ENCODE measurements at places on chromosomes 11 and 22.

DNA sequence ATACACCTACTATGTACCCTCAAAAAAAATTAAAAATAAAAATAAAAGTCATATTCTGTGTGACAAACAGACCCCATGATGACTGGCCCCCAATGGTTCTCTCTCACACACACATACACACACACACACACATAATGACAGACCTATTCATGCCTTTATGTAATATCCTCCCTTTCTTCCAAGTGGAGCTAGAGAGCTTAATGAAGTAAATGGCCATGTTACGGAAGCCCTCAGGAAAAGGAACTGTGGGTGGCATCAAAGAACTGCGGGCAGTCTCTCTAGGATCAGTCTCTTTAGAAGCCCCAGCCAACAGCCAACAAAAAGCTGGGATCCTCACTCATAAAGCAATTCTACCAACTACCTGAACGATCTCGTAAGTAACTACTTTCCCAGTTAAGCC, 125.5 kb downstream of the SIK3 start:
- DNase-seq, result no peak

GRCh38 chr22:34946339-34946985, 119.5 kb upstream of the ISX start:
- no peak for DNase-seq

GRCh38 chr11:46006418-46007070, 84.1 kb downstream of the LARGE2 start:
- DNase-seq, result no peak

- no peak for DNase-seq
These were observed 87.3 kb downstream of the CCDC73 start for GRCh38 chr11:32706985-32707741.

GRCh38 chr11:44267750-44268613, 42.0 kb downstream of the ALX4 start:
- DNase-seq, result no peak

DNA sequence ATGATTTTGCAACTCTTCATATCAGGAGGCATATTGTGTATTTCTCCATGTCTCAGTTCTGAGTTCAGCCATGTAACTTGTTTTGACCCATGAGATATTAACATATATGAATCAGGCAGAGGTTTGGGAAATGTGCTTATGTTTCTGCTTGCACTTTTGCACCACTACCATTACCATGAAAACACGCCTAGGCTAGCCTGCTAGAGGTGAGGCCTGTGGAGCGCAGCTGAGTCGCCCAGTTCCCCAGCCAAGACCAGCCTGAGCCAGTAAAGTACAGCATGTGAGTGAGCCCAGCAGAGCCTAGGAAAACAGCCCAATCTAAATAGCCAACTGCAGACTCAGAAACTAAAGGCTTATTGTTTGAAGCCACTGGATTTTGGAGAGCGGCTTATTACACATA, 18.4 kb upstream of the MYOD1 start:
- no peak for DNase-seq

DNA sequence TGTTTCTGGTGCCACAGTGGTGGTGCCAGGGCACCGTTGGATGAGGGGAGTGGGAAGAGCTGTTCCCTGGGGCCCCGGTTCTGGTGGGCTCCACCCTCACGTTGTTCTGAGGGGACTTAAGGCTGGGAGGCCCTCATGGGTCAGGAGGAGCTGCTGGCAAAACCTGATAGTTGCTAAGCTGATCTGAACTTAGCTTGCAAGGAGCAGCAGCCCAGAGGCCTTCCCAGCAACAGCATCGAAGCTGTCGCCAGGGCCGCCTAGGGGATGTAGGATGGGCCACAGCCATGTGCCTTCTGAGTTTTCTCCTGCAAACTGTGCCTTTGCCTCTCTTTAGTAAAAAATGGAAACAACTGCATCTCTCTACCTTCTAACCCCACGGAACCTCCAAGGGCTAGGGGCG, 240.2 kb downstream of the TBC1D22A start:
- no peak for DNase-seq

DNA sequence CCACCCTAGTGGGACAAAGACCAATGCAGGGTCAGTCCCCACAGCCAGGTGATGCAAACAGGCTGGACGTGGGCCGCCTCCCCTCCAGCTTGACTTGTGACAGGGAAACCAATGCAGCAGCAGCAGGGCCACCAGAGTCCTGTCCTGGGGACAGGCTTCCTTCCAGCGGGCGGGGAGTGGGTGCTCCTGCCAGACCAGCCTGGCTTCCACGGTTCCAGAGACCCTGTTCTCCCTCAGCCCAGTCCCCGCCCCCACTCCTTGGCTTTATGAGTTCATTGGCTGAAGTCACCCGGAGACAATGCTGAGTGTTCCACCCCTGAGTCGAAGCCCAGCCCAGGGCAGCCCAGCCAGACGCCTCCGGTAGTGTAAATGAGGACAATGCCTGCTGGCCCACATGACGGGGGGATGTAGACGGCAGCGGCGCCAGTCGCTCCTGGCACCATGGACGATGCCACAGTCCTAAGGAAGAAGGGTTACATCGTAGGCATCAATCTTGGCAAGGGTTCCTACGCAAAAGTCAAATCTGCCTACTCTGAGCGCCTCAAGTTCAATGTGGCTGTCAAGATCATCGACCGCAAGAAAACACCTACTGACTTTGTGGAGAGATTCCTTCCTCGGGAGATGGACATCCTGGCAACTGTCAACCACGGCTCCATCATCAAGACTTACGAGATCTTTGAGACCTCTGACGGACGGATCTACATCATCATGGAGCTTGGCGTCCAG, at the start of gene TSSK2:
Gene TSSK2, plus strand, starts transcription at position 350 of the 726 bp plus-strand sequence. Its CDS starts 92 bp downstream, at position 442.
- no peak for DNase-seq

DNA sequence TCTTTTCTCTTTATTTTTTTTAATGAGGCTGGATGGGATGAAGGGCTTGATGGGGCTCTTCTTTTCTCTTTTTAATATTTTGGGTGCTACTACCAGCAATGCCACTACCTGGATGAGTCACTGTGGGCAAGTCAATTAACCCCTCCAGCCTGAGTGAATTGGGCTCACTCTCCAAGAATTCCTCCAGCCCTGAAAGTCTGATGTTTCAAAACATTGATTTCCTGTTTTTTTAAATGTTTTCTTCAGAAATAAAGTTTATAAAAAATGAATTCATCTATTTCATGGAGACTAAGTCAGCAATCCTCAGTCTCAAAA, 812 bp upstream of the OR5A2 start:
- no peak for DNase-seq

DNA sequence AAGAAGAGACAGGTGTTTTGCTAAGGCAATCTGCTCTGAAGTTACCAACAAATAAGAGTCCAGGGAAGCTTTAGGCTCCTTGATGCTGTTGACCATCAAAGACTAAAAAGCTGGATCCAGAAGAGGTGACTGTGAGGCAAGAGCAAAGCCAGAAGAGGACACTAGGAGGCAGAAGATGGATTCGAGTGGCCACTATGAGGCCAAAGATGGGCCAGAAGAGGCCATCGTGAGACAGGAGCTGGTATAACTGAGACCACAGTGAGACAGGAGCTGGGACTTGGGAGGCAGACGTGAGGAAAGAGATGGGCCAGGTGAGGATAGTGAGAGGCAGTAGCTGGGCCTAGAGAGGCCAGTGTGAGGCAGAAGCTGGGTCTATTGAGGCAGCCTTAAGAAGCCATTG, 37.7 kb downstream of the OR4C45 start:
- DNase-seq, result no peak

DNA sequence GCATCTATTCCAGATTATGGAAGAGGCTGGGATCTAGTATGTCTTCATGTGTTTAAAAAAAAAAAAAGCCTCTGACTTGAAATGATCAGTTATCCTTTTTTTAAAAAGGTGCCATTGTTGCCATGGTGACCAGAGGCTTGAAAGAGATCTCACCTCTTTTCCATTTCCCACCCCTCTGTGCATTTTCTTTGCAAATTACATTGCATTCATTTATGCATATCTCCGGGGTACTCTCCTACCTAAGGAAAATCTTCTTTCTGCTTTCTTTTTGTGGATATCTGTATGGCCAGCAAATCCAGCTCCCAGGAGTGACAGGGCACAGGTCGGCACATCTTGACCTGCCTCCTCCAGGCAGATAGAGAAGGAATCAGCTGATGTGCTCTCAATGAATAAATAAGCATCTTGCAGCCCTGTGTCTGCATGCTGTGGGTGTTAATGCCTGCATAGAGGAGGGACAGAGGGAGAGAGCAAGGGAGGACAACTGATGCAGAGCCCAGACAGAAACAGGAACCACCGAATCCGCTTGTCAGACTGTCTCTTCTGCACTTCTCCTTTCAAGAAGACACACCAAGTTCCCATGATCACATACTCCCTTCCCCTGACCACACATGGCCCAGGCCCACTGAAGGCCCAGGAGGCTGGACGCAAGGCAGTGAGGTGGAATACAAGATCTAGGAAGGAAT, 50.9 kb downstream of the CWC15 start:
- no peak for DNase-seq

DNA sequence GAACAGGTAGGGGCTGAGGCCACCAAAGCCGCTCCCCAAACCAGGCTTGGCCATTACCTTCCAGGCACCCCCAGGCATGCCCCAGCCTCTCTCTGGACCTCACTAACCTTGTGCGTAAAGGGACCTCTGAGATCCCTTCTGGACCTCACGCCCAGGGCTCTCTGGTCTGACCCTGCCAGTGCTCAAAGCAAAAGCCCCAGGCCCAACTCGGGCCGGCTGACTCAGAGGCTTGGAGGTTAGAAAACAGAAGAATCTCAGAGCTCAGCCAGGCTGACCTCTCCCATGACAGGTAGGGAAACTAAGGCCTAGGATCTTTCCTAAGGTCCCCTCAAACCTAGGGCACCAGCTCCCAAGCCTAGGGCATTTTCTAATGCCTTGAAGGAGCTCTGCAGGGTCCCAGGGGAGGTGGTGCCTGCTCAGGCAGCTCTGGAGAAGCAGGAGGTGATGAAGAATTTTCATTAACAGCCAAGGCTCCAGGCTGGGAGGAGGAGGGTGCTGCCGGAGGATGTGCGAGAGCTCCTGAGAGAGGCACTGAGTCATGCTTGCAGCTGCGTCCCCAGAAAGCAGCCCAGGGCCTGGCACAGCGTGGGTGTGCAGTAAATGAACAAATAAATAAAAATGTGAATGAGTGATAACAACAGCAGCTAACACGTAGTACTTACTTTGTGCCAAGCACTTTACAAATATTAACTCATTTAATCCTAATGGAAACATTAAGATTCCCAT, 25.6 kb downstream of the ARRB1 start:
- DNase-seq, result peak; percentile 76

GRCh38 chr11:114880442-114880841, 202.1 kb downstream of the NXPE2 start:
- no peak for DNase-seq

DNA sequence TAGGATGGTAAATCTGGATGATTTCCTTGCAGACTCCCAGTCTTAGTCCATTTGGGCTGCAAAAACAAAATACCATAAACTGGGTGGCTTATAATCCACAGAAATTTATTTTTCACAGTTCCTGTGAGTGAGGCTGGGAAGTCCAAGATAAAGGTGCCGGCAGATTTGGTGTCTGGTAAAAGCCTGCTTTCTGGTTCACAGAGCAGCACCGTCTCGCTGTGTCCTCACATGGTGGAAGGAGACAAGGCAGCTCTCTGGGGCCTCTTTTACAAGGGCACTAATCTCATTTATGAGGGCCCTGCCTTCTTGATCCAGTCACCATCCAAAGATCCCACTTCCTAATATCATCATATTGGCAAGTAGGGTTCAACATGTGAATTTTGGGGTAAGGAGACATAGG, 8.9 kb downstream of the USP47 start:
- DNase-seq, result no peak

- DNase-seq, result no peak
These were observed 725.5 kb downstream of the METTL15 start for GRCh38 chr11:28833670-28834069.

DNA sequence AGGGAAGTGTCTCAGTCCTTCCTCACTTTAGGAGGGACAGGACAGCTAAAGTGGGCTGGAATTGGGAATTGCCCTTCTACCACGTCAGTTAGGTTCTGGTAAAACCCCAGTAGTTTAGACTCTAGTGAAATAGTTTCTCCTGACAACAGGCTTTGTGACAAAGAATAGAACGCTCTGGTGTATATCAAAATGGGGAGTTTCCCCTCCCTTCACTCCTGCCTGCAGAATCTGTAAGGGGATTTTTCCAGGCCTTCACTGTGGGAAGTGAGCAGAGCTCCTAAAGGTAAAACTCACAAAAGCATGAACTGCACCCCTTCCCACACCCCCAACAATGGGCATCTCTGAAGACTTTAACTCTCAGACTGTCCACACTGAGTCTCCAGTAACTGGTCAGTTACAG, 460.9 kb upstream of the LRRC4C start:
- no peak for DNase-seq

- no peak for DNase-seq
These were observed 187.4 kb downstream of the MYO18B start for GRCh38 chr22:25929321-25929878.

DNA sequence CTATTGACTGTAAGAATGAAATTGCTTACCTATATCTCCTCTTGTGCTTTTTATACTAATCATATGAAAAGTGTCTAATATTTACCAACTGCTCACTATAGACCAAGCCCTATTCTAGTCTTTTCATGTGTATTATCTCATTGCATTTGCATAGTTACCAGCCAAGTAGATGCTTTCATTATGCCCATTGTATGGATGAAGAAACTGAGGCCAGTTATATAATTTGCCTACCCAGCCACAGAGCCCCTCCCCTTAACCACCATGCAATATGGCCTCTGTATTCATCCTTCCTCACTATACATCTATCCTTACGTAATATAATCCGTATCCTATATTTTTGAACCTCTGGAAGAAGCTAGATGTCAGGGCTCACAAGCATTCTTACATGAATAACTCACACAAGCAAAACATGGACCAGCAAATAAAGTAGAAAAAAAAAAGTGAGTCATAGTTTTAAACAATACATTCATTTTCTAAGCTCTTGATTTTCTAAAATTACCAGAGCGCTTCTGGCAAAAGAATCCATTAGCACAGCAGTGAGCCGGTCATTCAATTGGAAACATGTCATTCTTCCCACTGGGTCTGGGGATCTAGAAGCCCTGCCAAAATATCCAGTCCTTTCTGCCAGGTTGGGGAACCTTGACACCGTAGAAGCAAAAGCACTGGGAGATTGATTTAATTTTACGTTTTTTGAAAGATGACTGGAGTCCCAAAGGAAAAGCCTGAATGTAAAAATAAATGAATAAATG, 80.0 kb downstream of the C11orf91 start:
- DNase-seq, result no peak

DNA sequence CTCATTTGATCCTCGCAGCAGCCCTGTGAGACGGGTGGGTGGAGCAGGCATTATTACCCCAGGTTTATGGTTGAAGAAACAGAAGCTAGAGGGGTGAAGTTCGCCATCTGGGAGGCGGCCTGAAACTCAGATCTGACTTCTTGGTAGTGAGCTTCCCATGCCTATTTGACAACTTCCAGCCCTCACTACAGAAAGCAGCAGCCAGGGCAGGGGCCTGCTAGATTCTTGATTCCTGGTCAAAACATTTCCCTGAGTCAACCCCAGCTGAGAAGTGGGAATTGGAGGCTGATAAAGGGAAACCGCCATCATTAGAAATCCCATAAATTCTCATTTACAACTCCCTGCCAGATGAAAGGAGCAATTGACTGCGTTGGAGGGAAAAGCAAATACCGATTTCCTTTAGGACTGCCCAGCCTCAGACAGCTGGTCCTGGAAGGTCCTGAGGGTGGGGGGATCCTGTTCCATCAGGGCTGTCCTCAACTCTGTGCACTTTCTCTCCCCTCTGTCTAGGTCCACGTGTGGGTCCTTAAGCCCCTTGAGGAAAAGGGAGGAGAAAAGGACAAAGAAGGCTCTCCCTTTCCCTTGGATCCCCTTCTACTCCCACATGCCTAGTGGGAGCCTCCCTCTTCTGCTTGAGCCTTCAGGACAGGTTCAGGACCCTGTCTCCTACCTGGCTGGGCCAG, 10.2 kb upstream of the NECTIN1 start:
- no peak for DNase-seq

- DNase-seq, result no peak
These were observed 110.2 kb downstream of the TRIM29 start for GRCh38 chr11:120027546-120028180.

GRCh38 chr11:69269926-69270697, 23.8 kb upstream of the MYEOV start:
- no peak for DNase-seq

All from activated naive CD4-positive, alpha-beta T cell treated with anti-CD3 and anti-CD28 coated beads, Interleukin-2, amount 50 U/mL, for 16 hours (primary cell).